Kidney capillary endothelial cell (primary cell): ENCODE measurements at places on chromosomes 3 and 15.
A peak's percentile ranks its signal among the peaks of the same experiment; 100 is the strongest.

- no peak for DNase-seq
These were observed 287.8 kb upstream of the UMPS start for GRCh38 chr3:124442463-124442862.

DNA sequence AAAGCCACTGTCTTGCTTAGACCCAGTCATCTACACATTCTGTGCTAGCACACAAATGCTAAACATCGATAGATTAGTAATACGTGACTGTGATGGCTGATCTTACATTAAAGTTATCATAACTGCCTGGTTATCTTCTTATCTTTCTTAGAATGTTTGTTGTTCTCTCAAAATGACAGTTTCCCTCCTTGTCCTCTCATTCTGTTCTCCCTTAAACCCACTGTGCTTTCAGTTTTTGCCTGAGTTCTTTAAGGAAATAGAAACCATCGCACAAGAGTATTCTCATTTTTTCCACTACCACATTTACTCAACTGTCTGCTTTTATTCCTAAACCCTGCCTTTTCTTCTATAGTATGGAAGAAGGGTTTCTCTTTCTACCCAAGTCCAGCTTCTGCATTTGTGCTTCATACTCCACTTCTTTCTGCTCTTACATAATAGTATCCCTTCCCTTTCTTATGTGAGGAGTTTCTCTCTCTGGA, 17.1 kb downstream of the STX19 start:
- no peak for DNase-seq

DNA sequence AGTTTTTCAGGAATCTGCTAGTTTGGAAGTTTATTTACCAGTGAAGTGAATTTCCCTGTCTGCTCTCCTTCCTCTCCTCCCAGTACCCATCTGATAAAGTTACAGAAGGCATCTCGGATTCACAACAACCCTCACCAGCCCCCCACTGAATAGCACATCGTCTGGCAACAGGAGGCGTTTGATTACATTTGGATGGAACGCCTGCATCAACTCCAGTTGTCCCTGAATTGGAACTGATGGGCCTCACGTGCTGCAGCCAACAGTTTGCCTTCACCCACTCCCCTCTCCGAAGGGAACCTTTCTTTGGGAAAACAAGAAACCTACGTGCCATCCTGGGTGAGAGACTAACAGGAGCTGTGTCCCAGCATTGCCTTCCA, 59.5 kb upstream of the BCL6 start:
- DNase-seq, result no peak

GRCh38 chr15:35271371-35272043, 186.4 kb upstream of the NANOGP8 start:
- no peak for DNase-seq

DNA sequence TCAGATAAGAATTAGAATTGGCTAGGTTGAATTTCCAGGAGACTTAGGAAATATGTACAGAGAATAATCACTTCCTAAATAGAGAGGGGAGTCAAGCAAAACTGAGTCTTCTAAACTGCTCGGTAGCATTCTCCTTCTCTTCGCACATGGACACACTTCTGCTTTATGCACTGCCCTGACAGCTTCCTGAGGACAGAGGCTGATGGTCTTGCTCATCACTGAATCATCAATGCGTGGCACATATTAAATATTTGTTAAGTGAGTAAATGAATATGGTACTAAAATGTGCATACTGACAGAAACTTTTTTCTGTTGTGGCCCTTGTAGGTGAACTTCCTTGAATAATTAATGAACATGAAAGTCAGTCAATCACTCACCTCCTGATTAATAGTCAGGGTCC, 315.5 kb downstream of the FHIT start:
- peak; percentile 18 for DNase-seq

- DNase-seq, result peak; percentile 44
These were observed 1.7 kb upstream of the SLC9A9 start for GRCh38 chr3:143849854-143850549.

GRCh38 chr3:181823716-181824115, 112.0 kb downstream of the SOX2 start:
- DNase-seq, result no peak

- DNase-seq, result no peak
These were observed 54.6 kb downstream of the PPM1L start for GRCh38 chr3:160810362-160811236.

GRCh38 chr15:55708720-55709119, 34.2 kb downstream of the PRTG start:
- no peak for DNase-seq
